ENCODE measurements at places on chromosomes 16 and 17.

DNA sequence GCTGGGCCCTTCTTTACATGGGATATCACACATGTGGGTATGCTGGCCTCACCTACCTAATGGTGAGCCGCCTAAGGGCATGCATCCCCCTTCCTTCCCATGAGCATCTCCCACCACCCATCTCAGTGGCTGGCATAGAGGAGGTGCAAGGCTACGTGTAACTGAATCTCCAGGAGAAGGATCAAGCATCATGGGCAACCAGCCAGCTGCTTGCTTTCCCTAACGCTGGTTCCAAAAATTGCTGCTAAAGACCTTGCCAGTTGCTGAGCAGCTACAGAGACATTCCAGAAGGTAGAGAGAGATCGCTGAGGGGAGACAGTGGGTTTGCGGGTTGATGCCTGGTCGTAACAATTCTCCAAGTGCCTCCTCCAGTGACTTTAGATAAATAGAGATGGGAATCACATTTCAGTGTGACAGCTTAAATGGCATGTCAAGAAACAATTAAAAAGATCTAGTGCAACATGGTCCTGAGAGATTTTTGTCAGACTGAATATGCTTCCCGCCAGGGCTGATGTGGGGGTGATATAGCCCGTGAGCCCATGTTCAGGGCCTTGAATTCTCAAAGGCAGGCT, 378.4 kb upstream of the CDH5 start:
- no peak for DNase-seq

GRCh38 chr17:65219124-65219523, 82.0 kb downstream of the RGS9 start:
- DNase-seq, result no peak

DNA sequence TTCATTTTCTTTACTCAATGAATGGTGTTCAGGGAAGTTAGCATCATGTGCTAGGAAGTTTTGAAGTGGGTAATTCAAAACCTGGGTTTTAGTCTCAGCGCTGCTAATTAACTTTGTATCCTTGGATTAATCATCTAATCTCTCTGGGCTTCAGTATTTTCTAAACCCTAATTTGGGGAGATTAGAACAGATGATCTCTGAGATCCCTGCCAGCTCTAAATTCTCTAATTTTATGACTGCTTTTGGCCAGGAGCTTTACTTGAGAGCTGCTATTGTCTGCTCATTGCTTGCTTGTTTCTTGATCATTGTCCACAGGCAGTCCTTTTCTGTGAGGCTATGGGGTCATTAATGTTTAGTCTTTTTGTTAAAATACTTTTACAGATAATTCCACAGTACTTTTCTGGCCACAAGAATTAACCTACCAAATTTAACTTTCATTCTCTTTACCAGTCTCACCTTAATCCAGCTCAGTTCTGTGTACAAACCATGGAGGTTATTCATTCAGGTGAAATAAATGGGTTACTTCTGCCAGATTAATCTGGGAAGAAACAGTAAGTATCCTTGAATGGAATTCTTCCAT, 28.4 kb upstream of the VWA3A start:
- no peak for DNase-seq

DNA sequence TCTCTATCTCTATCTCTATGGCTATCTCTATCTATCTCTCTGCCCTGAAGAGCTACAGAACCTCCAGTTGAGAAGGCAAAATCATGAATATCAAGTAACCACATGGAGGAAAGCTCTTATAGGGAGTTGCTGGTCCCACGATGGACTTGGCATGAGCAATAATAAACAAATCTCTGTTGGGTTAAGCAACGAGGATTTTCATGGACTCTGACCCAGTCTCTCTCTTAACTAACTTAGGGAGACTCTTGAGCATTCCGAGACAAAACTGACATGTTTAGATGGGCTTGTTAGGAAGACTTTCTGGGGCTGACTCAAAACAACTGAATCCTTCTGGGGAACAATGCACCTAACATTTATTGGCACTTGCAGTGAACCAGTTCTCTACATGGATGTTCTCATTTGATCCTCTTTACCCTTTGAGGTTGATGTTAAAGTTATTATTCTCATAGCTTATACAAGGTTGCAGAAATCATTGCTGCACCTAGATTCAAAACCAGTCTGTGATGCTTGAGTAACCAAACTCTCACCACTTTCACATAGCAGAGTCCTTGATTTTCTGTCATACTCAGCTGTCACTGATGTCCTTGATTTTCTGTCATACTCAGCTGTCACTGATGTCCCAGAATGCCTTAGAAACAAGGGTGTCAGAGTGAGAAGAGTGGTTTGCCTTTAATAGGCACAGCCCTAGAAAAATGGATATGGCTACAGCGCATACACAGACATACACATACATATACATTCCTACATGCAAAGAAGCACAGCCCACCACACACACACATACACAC, 354.6 kb upstream of the MAF start:
- no peak for DNase-seq

GRCh38 chr17:28346746-28347246, 10.5 kb downstream of the POLDIP2 start:
- DNase-seq, result no peak

GRCh38 chr16:12837291-12837690, 33.6 kb upstream of the CPPED1 start:
- no peak for DNase-seq

- DNase-seq, result no peak
Measured at GRCh38 chr16:23357761-23358290, 55.7 kb downstream of the SCNN1B start.

DNA sequence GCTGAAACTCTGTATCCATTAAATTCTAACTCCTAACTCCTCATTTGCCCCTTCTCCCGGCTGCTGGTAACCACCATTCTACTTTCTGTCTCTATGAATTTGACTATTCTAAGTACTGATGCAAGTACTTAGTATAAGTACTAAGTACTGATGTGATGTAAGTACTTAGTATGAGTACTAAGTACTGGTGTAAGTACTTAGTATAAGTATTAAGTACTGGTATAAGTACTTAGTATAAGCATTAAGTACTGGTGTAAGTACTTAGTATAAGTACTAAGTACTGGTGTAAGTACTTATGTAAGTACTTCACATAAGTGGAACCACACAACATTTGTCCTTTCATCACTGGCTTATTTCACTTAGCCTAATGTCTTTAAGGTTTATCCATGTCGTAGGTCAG, 32.3 kb upstream of the PRKCA start:
- DNase-seq, result no peak

DNA sequence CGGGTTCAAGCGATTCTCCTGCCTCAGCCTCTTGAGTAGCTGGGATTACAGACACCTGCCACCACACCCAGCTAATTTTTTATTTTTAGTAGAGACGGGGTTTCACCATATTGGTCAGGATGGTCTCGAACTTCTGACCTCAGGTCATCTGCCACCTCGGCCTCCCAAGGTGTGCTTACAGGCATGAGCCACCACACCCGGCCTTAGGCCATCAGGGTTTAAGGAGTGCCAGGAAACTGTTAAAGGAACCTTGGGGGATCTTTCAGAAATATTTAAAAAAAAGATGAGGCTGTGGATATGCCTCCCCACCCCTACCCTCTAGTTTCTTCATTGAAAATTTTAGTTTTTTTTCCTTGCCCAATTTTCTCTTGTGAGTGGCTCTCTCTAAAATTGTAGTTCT, 31.4 kb upstream of the UBE2G1 start:
- no peak for DNase-seq
